ENCODE measurements at places on chromosomes 4 and X. TPM values are rescaled to one million over a fixed set of nuclear protein-coding genes. Genes with fewer than 3 reads are reported as not detected.

CISD2 gene
- 29.1 TPM for total RNA-seq

SEC24D gene
- total RNA-seq, result 24.4 TPM

PRRG1 gene
- not detected for total RNA-seq

GAK gene
- 148 TPM for total RNA-seq

DCAF12L1 gene
- not detected for total RNA-seq

SOX3 gene
- not detected for total RNA-seq

BBS7 gene
- total RNA-seq, result 21.5 TPM

MAGIX gene
- total RNA-seq, result 0.81 TPM

PAGE2 gene
- not detected for total RNA-seq

NSD2 gene
- total RNA-seq, result 97.0 TPM

KLHL13 gene
- total RNA-seq, result 1.0 TPM

SSX1 gene
- 0.16 TPM for total RNA-seq

ERAS gene
- not detected for total RNA-seq

TBC1D1 gene
- 38.8 TPM for total RNA-seq

HOPX gene
- total RNA-seq, result 95.5 TPM

CENPVL2 gene
- total RNA-seq, result not detected

CT45A8 gene
- not detected for total RNA-seq

KDM5C gene
- total RNA-seq, result 91.7 TPM

TCP11X2 gene
- total RNA-seq, result not detected

TRO gene
- total RNA-seq, result 2.8 TPM

SMIM31 gene
- not detected for total RNA-seq

XAGE3 gene
- total RNA-seq, result not detected

TRAPPC11 gene
- total RNA-seq, result 24.3 TPM

RADX gene
- 4.3 TPM for total RNA-seq

KLF8 gene
- 1.7 TPM for total RNA-seq

TENM3 gene
- total RNA-seq, result 0.13 TPM

GABRE gene
- total RNA-seq, result 0.42 TPM

BEND2 gene
- total RNA-seq, result not detected

PPP1R2C gene
- total RNA-seq, result not detected

ALAS2 gene
- not detected for total RNA-seq

DMD gene
- 0.29 TPM for total RNA-seq

CFAP99 gene
- not detected for total RNA-seq

ACE2 gene
- not detected for total RNA-seq

RHOXF1 gene
- not detected for total RNA-seq

ZNF674 gene
- total RNA-seq, result 0.57 TPM

All from activated T-cell treated with anti-CD3 and anti-CD28 coated beads, Interleukin-2, amount 50 U/mL, for 4 hours (primary cell).